Lung (tissue), 17 donors: ENCODE measurements at places on chromosomes 6 and 20. TPM values are rescaled to one million over a fixed set of nuclear protein-coding genes. Genes with fewer than 3 reads are reported as not detected.

Gene BICRAL
- polyA plus RNA-seq, result 6.8 TPM

Gene MATN4
- 0.24 TPM for polyA plus RNA-seq

Gene ULBP3
- polyA plus RNA-seq, result 2.2 TPM

Gene PRDM1
- polyA plus RNA-seq, result 8.1 TPM

Gene GABRR2
- polyA plus RNA-seq, result 0.33 TPM

Gene RAET1E
- 0.56 TPM for polyA plus RNA-seq

Gene BEND6
- 0.39 TPM for polyA plus RNA-seq

Gene MTFR2
- 0.94 TPM for polyA plus RNA-seq

Gene EMILIN3
- polyA plus RNA-seq, result 0.46 TPM

Gene ARMH2
- 0.56 TPM for polyA plus RNA-seq

Gene PNPLA1
- 5.6 TPM for polyA plus RNA-seq

Gene ARFGEF3
- polyA plus RNA-seq, result 7.6 TPM

Gene SEC63
- polyA plus RNA-seq, result 42.2 TPM

Gene CLIC5
- polyA plus RNA-seq, result 16.0 TPM

Gene SERINC3
- polyA plus RNA-seq, result 76.1 TPM

Gene DYNLT2
- polyA plus RNA-seq, result 0.69 TPM

Gene LY6G6C
- polyA plus RNA-seq, result 0.14 TPM

Gene GFOD1
- 5.6 TPM for polyA plus RNA-seq

Gene ZBTB46
- 3.4 TPM for polyA plus RNA-seq

Gene MMP24
- 4.1 TPM for polyA plus RNA-seq

Gene VWA7
- 6.7 TPM for polyA plus RNA-seq

Gene SESN1
- 18.9 TPM for polyA plus RNA-seq

Gene C20orf204
- polyA plus RNA-seq, result 0.63 TPM

Gene MACROD2
- polyA plus RNA-seq, result 20.4 TPM

Gene PBOV1
- polyA plus RNA-seq, result not detected

Gene DCDC2
- 2.3 TPM for polyA plus RNA-seq

Gene PRL
- polyA plus RNA-seq, result 0.17 TPM

Gene FILIP1
- polyA plus RNA-seq, result 5.6 TPM

Gene PERP
- 32.6 TPM for polyA plus RNA-seq

Gene RIPOR3
- polyA plus RNA-seq, result 9.9 TPM

Gene MAN1A1
- 27.3 TPM for polyA plus RNA-seq

Gene EBF4
- 6.5 TPM for polyA plus RNA-seq

Gene MCCD1
- not detected for polyA plus RNA-seq

Gene ZC2HC1B
- polyA plus RNA-seq, result not detected

Gene KCNK16
- polyA plus RNA-seq, result not detected

Gene CCDC167
- polyA plus RNA-seq, result 54.6 TPM

Gene PANK2
- 24.6 TPM for polyA plus RNA-seq

Gene UNC93A
- not detected for polyA plus RNA-seq

Gene LCA5
- 1.6 TPM for polyA plus RNA-seq

Gene NINL
- 8.4 TPM for polyA plus RNA-seq

Gene NR2E1
- 0.01 TPM for polyA plus RNA-seq

Gene GJA10
- not detected for polyA plus RNA-seq

Gene PLCB4
- polyA plus RNA-seq, result 2.8 TPM

Gene DPM1
- 57.3 TPM for polyA plus RNA-seq

Gene BTN1A1
- 0.06 TPM for polyA plus RNA-seq

Gene LY6G6D
- not detected for polyA plus RNA-seq

Gene SLC22A23
- polyA plus RNA-seq, result 14.5 TPM

Gene FOXS1
- polyA plus RNA-seq, result 1.4 TPM

Gene SLC22A2
- polyA plus RNA-seq, result not detected

Gene SUMO4
- polyA plus RNA-seq, result 0.14 TPM
